ENCODE measurements at places on chromosomes 6 and 20. TPM values are rescaled to one million over a fixed set of nuclear protein-coding genes. Genes with fewer than 3 reads are reported as not detected.

The CCN6 gene
- total RNA-seq, result 0.16 TPM

The C6orf163 gene
- 0.18 TPM for total RNA-seq

The PLEKHG1 gene
- 6.5 TPM for total RNA-seq

The SASH1 gene
- total RNA-seq, result 27.8 TPM

The PBOV1 gene
- total RNA-seq, result not detected

The TNFRSF6B gene
- 1.8 TPM for total RNA-seq

The TP53RK gene
- 17.7 TPM for total RNA-seq

The IL20RA gene
- total RNA-seq, result not detected

The FAM217A gene
- not detected for total RNA-seq

The STXBP5 gene
- 59.0 TPM for total RNA-seq

The GHRH gene
- total RNA-seq, result not detected

The BTN2A1 gene
- total RNA-seq, result 12.6 TPM

The SLC22A7 gene
- not detected for total RNA-seq

The CD164 gene
- total RNA-seq, result 160 TPM

The ENPP4 gene
- 0.36 TPM for total RNA-seq

The FRS3 gene
- total RNA-seq, result 1.9 TPM

The CDSN gene
- not detected for total RNA-seq

The NEURL2 gene
- 1.9 TPM for total RNA-seq

The MYLK2 gene
- total RNA-seq, result not detected

The CST2 gene
- total RNA-seq, result 0.16 TPM

All from cardiac atrium fibroblast (primary cell).